Activated CD4-positive, alpha-beta T cell treated with anti-CD3 and anti-CD28 coated beads, Interleukin-2, amount 50 U/mL, for 48 hours (primary cell): ENCODE measurements at places on chromosomes 13 and 19.

DNA sequence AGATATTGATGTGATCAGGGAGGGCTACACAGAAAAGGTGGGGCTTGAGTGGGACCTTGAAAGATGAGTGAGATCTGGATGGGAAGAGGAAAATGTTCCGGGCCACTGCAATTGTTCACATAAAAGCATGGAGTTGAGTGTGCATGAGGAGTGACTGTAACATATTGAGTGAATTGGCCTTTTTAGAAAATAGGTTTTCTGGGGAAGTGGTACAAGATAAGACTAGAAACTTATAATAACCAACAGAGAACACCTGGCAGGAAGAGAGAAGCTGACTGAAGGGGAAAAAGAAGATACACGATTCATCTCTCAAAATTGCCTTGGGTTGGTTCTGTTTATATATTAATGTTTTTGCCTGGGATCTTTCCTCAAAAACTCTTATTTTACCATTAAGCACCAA is 32.2 kb downstream of the SLC10A2 start:
- DNase-seq = no peak

DNA sequence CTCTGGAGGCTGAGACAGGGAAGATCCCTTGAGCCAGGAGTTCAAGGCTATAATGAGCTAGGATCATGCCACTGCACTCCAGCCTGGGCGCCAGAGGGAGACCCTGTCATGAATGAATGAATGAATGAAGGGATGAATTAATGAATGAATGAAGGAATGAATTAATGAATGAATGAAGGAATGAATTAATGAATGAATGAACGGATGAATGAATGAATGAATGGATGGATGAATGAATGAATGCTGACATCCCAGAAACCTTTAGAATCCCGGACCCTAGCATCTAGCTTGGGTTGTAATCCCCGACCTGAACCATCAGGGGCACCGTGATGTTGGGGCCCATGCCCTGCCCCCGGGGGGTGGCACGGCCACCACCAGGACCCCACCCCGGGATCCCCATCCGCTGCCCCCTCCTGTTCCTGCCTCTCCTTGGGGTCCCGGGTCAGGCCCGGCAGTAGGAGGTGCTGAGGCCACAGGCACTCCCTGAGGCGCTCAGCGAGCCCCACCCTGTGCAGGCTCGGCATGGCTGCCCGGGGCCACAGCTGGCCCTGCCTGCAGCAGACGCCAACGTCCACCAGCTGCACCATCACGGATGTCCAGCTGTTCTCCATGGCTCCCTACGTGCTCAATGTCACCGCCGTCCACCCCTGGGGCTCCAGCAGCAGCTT is 3.4 kb downstream of the EBI3 start:
- no peak for DNase-seq

- no peak for DNase-seq
These were observed 64.7 kb upstream of the OXGR1 start for GRCh38 chr13:97058926-97059325.

GRCh38 chr13:97502181-97502580 is 68.2 kb downstream of the RAP2A start:
- no peak for DNase-seq

DNA sequence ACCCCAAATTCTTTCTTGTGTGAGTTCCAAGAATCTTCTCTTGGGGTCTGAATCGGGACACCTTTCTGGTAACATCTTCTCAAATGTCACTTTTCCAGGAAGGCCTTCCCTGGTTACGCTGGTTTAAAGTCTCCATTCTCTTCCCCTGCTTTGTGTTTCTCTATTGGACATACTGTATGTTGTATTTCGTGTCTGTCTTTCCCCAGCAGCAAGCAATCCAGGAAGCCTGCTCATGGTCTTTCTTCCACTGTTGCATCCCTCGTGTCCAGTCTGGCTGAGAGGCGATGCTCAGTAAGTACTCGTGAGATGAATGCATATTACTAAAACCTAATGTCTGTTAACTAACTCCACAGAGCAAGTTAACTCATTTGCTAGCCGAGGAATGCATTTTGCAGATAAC is 43.7 kb downstream of the RFXAP start:
- no peak for DNase-seq

GRCh38 chr19:46035986-46036743 is 4.6 kb downstream of the IGFL4 start:
- DNase-seq = no peak

DNA sequence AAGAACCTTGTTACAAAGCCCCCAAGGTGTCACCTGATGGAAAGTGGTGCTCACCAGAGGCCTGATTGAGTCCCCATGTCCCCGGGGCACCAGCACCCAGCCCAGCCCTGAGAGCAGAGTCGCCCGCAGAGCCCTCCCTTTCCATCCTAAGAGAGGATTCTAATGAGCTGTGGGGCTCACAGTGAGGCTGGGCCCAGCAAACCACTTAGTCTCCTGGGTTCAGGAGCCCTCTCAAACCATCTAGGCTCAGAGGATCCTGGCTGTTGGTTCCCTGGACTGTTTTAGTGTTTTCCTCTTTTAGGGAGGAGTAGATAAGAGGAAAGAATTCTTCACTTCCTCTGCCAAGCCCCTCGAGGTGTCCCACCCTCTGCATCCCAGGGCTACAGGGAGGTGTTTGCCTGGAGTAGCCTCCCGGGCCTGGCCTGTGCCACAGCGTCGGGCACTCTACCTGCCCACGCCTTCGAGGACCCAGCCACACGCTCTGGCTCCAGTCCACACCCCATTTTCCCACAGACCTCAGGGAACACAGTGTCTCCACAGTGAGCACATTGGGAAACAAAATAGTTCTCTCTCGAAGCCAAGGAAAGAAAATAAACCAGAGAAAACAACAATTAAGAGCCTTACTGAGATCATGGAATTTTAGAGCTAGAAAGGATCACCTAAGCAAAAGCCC is 34.4 kb downstream of the DHRS12 start:
- no peak for DNase-seq

DNA sequence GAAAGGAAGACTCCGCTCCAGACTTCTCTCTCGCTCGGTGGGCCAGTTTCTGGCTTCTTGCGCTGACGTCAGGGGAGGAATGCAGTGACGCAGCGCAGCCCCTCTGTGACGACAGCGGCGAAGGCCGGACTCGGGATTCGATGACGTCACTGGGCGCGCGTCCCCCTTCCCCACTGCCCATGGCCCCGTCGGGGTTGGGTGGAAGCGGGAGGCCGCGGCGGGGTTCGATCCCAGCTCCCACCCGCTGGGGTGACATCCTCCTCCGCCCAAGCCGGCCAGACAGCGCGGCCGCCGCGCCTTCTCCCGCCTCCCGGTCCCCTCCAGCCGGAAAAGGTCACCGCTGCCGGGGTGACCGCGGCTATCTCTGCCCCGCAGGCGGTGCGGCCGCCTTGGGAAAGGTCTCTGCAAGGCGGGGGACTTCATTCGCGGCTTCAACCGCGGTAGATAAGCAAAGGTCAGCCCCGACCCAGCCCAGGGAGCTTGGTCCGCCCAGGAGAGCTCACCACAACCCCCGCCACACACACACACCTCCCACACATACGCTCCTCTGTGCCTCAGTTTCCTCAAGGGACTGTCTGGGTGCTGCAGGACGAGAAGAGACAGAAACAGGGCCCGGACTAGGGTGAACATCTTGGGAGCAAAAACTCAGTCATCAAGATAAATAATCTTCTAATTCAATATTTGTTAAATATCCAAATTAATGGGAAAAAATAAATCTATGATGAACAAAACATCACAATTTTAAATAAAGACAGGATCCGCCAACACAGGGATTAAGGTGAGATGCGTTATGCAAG is 844 bp upstream of the RFX1 start:
- DNase-seq = peak; percentile 89

- no peak for DNase-seq
These were observed 116.9 kb downstream of the ABCC4 start for GRCh38 chr13:95184317-95184716.

DNA sequence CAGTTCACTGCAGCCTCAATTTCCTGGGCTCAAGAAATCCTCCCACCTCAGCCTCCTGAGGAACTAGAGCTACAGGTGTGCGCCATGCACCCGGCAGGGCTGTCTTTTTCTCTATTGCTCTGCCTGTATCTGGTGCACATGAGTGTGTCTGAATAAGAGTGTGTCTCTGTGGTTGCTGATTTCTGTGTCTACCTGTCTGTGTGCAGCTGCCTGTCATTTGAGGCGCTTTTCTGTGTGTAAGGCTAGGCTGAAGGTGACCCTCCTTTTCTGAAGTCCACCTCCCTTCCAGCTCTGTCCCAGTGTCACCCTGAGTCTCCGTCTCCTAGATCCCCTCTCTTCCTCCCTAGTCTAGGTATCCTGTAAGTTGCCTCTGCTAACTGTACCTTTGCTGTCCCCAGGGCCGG is 1.5 kb upstream of the PRR12 start:
- DNase-seq = no peak

- no peak for DNase-seq
These were observed 362.4 kb downstream of the DIAPH3 start for GRCh38 chr13:59801107-59801880.

DNA sequence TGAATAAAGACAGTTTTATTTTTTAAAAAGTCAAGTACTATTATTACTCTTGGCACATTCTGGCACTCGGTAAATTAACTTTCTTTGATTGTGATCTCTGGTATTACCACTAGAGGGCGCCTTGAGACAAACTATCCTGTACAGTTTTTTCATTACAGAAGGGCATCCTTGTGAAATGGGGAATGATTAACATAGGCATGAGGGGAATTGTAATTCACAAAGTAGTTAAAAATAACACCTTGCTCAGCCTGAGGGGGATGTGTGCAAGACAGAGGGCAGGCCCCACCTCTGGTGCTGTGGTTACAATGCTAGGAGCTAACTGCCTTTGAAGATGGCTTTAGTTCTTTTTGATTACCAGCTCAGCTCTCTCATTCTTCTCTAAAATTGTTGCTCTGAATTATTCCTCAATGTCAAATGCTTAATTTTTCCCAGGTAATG is 24.2 kb upstream of the C1QTNF9B start:
- DNase-seq = no peak

GRCh38 chr13:29125934-29126424 is 305.8 kb downstream of the MTUS2 start:
- DNase-seq = no peak

DNA sequence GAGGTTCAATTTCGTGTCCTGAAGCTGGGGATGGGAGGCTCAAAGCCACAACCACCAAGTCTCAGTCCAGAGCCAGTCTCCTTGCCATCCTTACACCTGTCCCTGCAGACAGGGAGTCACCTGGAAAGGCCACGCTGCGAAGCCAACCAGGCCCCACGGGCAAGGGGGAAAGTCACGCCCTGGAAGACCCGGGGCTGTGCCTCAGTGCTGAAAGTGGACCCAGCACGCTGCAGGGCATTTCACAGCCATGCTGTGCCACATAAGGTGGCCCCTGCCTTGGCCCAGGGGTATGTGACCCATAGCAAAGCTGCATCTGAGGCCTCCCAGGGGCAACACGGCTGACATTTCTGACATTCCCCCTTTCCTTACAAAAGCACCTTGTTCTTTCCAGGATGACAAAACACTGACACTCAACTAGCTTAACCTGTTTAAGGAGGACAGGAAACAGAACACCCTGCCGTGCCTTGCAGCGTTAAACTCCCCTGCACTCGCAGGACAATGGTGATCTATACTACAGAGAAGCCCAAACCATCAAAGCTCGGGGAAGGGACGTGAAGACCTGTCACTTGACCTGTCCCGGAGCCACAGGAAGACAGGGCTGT is 14.8 kb downstream of the CHERP start:
- no peak for DNase-seq

- no peak for DNase-seq
These were observed 524.7 kb downstream of the MYO16 start for GRCh38 chr13:109154146-109154545.

- no peak for DNase-seq
These were observed 25.0 kb upstream of the NAPA start for GRCh38 chr19:47539747-47540311.

DNA sequence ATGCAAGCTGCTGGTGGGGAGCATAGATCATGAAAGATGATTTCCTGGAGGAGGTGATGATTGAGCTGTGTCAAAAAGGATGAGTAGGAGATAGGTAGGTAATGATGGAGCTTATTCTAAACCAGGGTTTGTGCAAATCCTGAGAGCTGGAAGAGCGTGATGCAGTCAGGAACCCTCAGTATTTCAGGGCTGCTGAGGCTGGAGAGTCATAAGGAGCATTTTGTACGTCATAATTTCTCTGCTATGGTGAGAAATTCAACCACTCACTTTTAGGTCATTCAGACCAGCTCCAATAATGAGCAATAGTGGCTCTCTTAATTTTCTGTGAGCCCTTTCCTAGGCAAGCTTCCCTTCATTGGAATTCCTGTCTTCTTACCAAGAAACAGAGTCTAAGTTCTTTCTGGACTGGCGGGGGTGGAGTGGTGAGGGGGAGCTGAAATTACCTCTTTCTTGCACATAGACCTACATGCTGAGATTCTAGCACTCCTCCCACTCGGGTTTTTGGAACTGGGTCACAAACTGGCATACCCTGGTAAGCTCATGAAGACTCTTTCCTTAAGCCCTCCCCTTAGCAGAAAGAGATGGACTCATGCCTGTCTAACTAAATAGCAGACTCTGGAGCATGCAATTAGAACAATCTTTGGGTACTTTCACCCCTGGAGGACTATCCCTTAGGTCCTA is 62.2 kb upstream of the MYCBP2 start:
- peak; percentile 25 for DNase-seq

DNA sequence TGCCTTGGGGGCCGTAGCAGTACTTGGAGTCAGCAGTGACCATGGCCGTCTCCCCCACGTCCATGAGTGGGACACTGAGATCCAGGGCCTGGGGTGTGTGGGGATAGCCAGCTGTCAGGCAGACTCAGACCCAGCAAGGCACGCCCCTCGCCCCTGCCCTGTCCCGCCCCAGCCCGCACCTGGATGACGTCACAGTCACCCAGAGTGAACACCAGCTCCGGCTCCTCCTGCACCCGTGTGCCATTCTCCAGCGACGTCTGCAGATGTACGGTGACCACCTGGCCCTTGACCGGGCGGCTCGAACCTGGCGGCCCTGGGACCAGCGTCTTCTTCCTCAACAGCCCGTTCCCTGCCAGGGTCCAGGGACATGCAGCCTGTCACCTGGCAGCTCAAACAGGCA is 4.0 kb downstream of the FKBP8 start:
- DNase-seq = no peak

- no peak for DNase-seq
These were observed 4.0 kb downstream of the RDH13 start for GRCh38 chr19:55058781-55059610.

- no peak for DNase-seq
These were observed 150.9 kb downstream of the URI1 start for GRCh38 chr19:30092721-30093569.

DNA sequence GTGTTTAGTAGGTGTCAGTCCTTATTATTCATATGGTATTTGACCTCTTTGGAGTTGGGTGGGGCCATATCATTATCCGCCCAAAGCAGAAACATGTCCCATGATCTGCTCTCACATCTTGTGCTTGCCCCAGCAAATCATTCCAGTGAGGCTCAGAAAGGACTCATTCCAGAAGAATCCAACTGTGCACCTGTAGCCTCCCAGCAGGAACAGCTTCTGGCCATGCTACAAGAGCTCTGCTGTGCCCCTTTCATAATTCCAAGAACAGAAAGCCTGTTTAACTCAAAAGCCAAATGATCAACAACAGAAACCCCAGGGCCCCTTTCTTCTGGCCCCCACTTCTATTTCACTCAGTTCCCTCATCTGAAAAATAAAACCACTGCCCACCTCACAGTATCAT is 673.1 kb downstream of the DIAPH3 start:
- DNase-seq = no peak
